Mammary epithelial cell (primary cell): ENCODE measurements at places on chromosomes 1 and 21.

GRCh38 chr1:215669806-215670491 lies 102.8 kb downstream of the KCTD3 start:
- DNase-seq, result no peak

- DNase-seq, result no peak
Observed at GRCh38 chr1:99636647-99637175, 9.2 kb upstream of the PALMD start.

DNA sequence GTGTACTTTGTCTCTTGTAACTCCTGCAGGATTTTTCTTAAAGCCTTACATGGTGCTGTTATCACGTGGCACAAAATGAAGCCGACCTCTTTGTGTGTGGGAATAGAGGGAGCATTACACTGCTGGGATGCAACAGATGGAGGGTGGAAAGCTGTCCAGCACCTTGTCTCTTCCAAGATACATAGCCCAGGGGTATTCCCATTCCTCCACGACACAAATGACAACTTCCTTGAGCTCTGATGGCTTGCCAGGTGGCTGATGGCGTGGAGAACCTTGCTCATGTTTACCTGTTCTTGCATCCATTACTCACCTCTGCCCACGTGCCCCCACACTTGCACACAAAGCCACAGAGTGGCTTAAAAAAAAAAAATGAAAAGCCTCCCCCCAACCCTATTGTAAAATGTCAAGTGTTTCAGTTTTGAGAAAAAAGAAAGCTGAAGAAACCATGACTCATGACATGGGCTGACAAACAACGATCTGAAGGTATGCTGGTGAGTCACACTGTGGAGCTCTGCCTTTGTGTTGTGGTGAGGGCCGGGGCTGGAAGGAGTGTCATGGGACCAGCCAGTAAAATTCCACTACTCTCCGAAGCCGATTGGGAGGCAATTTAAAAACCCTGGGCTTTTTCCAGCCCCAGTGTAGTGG lies 32.0 kb upstream of the ATP5PO start:
- peak; percentile 98 for DNase-seq

DNA sequence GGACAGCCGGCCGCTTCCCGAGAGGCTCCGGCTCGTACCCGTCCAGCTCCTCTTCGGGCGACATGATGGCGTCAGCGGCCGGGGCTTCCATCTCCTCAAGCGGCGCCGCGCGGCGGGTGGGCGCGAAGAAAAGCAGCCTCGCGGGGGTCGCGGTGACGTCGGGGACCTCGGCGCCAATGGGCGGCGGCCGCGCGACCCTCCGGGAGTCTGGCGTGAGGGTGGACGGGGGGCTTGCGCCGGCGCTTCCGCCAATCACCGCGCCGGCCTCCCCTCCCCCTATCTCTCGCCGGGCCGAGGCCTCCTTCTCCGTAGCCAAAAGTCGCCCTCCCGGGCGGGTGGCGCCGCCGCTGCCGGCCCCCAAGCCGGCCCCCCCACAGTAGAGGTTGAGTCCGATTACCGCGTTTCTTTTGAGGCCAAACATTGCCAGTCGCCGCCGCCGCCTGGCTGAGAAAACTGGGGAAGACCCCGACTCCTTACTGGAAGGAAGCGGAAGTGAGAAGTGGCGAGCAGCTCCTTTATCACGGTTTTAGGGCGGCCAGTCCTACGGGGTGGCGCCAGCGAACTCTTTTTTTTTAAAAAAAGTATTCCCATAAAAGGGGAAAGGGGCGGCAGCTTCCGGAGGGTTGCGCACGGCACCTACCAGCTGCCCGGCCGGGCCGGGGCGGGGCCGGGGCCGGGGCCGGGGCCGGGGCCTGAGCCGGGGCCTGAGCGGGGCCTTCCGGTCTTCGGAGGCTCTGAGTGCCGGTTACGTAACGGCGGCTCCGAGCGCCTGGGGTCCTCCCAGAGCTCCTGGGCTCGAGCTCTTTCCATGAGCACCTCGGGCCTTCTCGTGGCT lies at the start of gene MCL1:
Gene MCL1 (minus strand): TSS at position 501 of the 835 bp plus-strand sequence. CDS start 80 bp downstream, at position 421.
- DNase-seq, result peak; percentile 96

- no peak for DNase-seq
Observed at GRCh38 chr1:26291433-26291832, 11.5 kb downstream of the SH3BGRL3 start.

GRCh38 chr21:35026153-35026500 lies 23.0 kb downstream of the RUNX1 start:
- no peak for DNase-seq

- no peak for DNase-seq
Observed at GRCh38 chr1:151915061-151915686, 5.9 kb upstream of the THEM4 start.

DNA sequence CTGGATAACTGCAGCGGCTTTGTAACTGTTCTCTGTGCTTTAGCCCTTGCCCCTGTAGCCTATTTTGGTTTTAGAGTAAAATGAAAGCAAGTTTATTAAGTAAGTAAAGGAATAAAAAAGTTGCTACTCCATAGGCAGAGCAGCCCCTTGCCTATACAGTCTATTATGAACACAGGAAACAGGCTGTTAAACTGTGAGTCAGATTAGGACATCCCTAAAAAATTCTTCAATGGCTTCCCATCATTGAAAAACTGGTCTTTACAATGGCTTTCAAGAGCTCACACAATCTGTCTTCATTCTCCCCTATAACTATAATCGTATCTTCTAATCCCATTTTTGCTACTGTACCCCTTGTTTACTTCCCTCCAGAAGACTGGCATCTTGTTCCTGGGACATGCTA lies 43.0 kb downstream of the ATG4C start:
- no peak for DNase-seq

DNA sequence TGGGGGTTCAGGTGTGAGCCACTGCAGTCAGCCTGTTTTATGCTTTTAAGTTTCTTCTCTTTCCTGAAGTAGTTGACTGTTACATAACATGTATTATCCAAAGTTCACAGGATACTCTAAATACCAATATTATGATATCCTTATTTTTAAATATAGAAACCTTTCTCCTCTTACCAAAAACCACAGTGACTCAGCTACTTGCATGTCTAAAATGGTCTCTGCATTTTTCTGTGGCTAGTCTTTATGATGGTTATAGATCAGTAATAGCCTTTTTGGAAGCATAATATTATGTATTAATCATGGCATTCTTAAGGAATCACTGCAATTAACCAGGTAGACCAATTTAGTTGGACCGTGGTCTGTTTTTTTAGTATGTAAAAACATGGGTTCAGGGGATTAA lies 210.8 kb upstream of the CACYBP start:
- peak; percentile 84 for DNase-seq

- DNase-seq, result peak; percentile 70
Observed at GRCh38 chr1:11550664-11551283, 71.8 kb downstream of the DISP3 start.

DNA sequence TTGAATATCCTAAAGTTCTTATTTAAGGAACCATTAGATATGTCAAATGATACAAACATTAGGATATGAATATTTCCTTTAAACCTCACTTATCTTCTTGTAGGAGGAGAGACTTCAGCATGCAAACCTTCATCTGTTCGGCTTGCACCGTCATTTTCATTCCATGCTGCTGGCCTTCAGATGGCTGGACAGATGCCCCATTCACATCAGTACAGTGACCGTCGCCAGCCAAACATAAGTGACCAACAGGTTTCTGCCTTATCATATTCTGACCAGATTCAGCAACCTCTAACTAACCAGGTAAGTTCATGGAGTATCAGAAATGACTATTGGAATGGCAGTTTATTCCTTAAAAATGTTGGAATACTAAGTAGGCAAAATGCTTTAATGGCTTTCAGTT lies 106.0 kb downstream of the DYRK1A start:
- DNase-seq, result no peak

DNA sequence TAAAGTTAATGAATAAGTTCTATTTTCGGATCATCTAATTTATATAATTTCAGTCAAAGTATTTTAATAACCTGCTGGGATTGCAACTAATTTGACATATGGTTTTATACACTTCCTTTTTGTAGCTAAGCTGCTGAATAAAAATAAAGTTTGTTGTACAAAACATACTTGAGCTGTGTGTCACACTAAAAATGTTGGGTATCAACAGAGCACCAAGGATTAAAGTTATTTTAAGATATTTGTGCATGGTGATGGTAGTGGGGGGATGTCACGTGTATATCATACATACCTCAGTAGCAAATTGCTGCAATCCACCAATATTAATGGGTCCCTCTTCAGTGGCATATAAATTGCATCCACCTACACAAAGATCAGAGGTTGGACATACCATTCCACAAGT lies 199.6 kb downstream of the DPYD start:
- DNase-seq, result no peak

GRCh38 chr1:116508085-116508983 lies 62.5 kb downstream of the CD58 start:
- no peak for DNase-seq
